ENCODE measurements at places on chromosomes 4 and X.

GRCh38 chrX:132058975-132059374 lies 35.9 kb downstream of the STK26 start:
- no peak for DNase-seq

DNA sequence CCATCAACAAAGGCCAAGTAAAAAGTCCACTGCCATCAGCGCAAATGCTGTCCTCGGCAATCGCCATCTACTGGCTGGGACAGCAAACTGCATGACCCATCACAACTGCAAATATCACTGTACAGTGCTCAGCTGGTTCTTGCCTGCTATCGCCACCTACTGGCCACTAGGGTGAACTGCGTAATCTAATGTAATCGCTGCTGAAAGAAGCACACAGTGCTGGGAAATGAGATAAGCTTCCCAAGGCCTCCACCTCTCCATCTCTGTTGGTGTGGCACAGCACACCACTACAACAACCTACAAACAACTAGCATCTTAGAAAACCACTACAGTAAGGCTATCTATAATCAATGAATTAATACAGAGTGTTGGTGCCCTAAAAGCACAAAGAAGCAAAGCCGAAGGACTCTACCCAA lies 298.3 kb downstream of the TEX13A start:
- DNase-seq, result no peak

DNA sequence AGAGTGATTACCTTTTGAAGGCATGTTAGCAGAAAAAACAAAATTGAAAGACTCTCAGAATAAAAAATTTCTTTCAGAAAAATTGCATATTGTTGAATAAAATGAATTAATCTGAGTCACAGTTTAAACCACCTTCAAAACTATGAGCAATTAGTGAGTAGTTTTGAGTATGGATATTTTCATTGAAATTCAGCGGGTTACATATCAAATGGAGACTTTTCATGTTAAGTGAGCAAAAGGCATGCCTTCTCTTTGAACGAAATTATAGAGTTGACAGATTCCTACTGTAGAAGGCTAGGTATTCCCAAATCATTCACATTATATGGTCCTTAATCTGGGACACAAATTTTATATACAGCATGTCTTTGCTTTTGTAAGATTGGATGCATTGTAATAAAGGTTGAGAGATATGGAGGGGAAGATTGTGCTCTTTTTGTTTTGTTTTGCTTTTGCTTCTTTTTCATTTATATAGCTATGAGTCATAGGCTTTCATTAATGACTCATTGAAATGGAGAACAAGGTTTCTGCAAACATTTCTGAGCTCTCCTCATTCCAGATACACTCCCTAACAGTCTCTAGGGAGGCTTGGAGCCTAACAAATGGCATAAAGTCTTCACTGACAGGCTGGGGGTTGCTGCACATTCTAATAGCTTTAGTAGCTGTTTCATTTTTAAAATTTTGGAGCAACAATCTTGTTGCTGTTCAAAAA lies 21.6 kb downstream of the PCDH18 start:
- DNase-seq, result no peak

DNA sequence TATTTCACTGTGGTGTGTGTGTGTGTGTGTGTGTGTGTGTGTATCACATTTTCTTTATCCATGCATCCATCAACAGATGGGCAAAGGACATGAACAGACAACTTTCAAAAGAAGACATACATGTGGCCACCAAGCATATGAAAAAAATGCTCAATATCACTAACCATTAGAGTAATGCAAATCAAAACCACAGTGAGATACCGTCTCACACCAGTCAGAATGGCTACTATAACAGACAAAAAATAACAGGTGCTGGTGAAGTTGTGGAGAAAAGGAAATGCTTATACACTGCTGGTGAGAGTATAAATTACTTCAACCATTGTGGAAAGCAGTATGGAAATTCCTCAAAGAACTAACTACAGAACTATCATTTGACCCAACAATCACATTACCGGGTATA lies 83.4 kb downstream of the PALLD start:
- DNase-seq, result no peak

GRCh38 chrX:72042852-72043248 lies 88.9 kb downstream of the RTL5 start:
- no peak for DNase-seq

GRCh38 chr4:106316773-106317409 lies 541 bp downstream of the AIMP1 start:
- DNase-seq, result no peak

DNA sequence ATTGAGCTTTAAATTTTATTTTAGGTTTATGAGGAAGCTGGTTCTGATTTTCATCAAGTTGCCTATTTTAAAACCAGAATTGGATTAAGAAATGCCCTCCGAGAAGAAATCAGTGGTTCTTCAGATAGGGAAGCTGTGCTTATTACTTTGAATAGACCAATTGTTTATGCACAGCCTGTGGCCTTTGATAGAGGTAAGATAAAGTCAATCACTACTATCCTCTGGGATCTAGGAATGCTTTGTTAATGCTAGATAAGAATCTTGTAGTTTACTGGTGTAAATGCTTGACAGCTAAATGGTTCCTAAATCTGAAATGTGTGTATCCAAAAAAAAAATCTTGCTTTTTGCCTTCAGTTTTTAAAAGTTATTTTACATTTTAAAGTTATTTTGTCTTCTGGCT lies 73.0 kb upstream of the ADAD1 start:
- no peak for DNase-seq

DNA sequence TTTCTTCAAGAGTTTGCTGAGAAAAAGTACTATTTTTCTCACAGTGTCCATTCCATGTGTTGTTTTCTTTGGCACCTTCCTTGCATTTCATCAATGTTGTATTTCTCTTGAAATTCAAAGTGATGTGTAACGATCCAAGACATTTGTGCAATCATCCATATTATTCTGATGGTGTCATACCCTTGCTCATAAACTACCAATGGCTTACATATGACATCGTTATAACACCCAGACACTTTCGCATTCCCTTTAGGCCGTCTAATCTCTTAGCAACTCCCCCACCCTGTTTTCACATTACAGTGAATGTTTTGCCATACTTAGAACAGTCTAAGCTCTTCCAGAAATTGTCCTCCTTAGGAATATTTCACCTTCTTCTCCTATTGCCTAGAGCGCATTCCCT lies 1779.0 kb downstream of the PCDH7 start:
- no peak for DNase-seq

GRCh38 chr4:87895964-87896621 lies 63.3 kb downstream of the MEPE start:
- peak; percentile 79 for DNase-seq

GRCh38 chr4:113452868-113453620 lies 308.5 kb downstream of the CAMK2D start:
- DNase-seq, result no peak

DNA sequence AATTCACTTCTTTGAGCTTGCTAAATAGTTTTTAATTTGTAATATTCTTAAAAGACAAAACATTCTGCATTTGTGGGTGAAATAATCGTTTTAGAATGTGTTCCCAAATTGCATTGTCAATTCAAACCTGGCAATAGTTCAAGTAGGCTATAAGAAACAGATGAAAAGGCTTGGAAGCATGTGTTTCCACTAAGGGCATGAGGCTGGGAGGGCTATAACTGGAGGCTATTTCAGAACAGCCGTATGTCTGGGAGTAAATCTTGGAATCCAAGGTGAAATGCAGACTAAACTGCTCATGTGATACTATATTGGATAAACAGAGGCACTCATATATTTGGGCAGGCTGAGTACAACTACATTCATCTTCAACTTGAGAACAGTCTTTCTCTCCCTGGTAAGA lies 117.4 kb upstream of the GRPR start:
- no peak for DNase-seq

DNA sequence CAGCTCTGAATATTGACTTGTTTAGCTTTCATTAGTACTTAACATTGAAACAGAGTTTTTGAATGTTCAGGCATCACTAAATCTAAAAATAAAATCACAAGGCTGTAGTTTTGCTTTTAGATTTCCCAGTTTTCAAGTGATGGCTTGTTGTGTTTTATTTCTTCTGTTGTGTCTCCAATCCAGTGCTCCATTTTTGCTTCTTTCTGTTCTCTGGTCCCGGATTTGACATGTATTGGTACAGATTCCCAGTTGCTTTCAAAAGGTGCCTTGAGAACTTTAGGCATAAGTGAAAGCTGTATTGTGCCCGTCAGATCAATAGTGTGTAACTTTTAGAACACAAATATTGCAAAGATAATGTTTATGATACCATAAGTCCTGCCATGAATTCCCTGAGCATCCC lies 53.2 kb downstream of the ARHGAP10 start:
- no peak for DNase-seq

- DNase-seq, result no peak
Measured at GRCh38 chr4:184473499-184474262, 669 bp downstream of the IRF2 start.

- DNase-seq, result no peak
Measured at GRCh38 chr4:174436377-174436776, 85.9 kb downstream of the HPGD start.

GRCh38 chrX:30875957-30876356 lies 13.1 kb downstream of the TAB3 start:
- DNase-seq, result no peak

- no peak for DNase-seq
Measured at GRCh38 chr4:87029356-87029755, 94.5 kb downstream of the AFF1 start.

GRCh38 chr4:110085131-110085530 lies 113.3 kb downstream of the ELOVL6 start:
- no peak for DNase-seq

DNA sequence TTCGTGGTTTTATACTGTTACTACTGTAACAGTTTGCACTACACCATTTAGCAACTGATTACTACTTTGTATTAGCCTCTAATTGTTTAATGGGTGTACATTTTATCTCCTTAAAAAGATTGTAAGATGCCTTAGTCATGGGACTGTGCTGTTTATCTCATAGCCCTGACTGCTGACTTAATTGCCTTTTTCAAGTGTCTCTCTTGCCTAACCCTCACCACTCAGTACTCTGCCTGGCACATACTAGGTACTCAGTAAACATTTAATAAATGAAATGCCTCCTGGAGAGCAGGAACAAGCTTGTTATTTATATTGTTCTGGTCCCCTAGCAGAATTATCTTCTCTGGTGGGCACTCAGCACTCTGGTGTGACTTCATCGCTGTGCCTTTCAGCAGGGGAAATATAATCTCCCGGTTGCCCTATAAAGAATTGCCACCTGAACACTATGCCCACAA lies 1.7 kb upstream of the STIM2 start:
- no peak for DNase-seq

DNA sequence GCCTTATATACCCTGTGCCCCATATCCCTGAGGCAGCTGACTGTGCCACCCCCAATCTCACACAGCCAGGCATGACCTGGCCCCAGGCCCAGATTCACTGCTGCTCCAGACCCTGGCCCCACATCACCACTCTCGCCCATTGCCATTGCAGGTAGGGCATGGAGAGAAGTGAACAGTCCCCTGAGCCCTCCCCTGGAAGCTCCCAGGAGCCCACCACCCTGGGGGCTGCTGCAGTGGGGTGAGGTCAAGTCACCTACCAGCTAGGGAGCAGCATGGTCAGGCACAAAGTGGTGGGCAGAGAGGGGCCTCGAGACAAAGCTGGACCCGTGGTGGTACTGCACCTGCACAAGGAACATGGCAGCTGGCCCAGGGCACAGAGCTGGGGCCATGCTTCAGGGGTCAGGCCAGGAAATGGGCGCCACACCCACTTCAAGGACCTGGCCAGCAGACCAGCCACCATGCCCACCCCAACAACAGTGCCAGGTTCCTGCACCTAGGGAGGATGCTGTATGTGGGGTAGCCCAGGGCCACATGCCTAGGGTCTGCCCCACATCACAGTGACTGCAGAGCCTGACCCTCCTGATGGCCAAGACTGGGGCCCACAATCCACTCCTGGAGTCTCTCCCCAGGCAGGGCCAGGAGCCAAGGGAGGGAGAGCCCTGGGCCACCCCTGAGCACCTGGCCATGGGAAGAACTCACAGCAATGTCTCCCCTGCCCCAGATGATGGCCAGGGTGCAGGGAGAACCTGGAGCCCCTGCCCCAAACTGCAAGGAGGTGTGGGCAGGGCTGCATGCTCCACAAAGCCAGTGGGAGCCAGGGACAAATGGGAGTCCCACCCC lies 58.5 kb downstream of the COX18 start:
- DNase-seq, result no peak

DNA sequence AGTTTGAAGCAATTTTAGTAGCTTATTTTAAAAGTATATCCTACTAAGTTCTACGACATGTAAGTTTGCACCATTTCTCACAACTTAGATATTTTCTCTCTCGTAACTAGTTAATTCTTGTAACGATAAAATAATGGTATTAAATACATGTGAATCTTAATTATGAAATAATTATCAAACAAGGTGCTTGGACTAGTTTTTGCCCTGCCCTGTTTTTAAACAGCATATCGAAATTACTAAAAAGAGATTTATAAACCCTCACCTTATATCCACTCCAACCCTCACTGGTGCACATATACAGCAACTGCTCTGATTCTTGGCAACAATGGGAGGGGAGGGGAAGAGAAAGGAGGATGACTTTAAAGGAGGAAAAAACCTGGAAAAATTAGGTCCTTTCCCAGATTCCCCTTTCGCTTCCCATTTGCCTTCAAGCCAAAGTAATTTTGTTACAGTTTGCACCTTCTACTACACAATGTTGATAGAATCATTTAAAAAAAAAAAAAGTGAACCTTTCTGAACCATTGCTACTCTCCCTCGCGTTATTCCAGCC lies 820 bp upstream of the MAB21L2 start:
- no peak for DNase-seq

GRCh38 chr4:11005300-11005699 lies 320.7 kb upstream of the CLNK start:
- no peak for DNase-seq

- DNase-seq, result peak; percentile 14
Measured at GRCh38 chr4:125313497-125313896, 1.3 kb upstream of the FAT4 start.

- DNase-seq, result no peak
Measured at GRCh38 chrX:117429501-117429900, 687.1 kb downstream of the KLHL13 start.

DNA sequence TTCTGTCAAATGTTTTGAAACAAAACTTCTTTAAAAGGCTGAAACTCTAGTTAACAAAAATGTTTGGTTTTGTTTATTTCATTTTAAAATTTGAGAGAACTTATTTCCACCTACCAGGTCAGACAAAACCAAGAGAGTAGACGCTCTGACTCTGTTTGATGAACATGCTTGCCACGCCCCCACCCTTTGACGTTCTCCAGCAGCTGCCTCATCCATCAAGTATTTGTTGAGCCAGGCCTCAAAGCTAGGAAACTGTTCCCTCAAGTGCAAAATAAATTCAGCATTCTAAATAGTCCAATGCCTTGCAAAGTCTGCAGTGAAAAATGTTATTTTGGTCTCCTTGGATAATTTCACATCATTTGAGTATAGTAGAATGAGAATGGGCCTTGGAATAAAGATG lies 121.6 kb downstream of the GUCY2F start:
- DNase-seq, result no peak

DNA sequence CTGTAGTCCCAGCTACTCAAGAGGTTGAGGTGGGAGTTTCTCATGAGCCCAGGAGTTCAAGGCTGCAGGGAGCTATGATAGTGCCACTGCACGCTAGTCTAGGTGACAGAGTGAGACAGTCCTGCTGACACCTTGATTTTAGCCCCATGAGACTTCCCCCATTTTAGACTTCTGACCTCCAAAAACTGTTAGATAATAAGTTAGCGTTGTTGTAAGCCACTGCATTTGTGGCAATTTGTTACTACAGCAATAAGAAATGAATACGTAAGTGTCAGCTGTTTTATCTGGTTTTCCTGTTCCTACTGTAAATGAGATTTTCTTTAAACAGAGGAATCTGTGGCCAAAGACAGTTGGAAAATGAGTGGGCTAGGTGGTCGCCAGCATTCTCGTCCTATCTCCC lies 83.9 kb downstream of the ARHGAP10 start:
- DNase-seq, result no peak

- no peak for DNase-seq
Measured at GRCh38 chr4:7852568-7853185, 87.0 kb downstream of the AFAP1 start.
